ENCODE measurements at places on chromosomes 2 and 18.

GRCh38 chr2:159065313-159065712 lies 96.9 kb downstream of the TANC1 start:
- DNase-seq: no peak

GRCh38 chr2:241035142-241035817 lies 36.9 kb downstream of the SNED1 start:
- no peak for DNase-seq

DNA sequence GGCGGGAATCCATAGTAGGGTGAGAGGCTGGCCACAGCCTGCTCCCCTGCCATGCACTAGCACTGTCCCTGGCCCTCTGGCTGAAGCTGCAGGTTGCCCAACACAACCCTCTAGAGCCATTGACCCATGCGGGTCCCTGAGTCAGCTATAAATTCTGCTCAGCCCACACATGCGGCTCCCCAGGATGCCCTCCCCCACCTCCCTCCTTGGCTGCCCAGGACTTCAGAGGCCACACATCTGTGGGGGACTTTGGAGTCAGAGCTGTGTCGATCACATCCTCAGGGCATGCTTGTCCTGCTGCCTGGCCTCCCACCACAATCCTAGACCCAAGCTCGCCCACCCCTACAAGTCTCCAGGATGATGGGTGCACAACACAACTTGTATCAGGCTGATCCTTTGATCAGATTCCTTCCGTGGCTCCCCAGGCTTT lies 97.0 kb downstream of the TFCP2L1 start:
- DNase-seq: no peak

DNA sequence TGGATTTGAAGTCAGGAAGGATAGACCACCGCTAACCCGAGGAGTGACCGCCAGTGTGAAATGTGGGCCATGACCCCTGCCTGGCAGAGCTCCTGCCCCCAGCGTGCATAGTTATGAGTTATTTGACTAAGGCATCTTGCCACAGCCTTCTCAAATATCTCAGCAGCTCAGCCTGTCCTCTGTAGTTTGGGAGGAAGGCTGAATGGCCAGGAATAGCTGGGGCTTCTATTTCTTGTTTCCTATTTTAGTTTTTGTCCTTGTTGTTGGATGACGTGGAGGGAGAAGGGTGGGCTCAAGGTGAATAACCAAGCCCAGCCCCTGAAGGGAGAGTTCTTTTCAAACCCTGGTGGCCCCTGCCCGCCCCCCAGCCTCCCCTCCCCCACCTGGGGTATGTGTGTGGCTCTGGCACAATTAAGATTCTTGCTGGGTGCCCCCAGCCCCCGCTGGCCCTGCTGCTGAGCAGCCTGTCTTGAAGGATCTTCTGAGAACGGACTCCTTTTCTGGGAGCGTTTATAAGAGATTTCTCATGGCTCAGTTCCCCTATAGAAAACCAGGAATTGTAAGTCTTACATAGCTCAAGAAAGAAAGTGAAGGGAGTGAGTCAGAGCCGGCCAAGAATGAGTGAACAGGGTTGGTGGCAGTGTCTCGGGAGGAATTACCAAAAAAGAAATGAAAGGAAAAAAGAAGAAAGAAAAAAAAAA lies 157.4 kb downstream of the GLI2 start:
- no peak for DNase-seq

GRCh38 chr2:30514848-30515435 lies 67.9 kb downstream of the LCLAT1 start:
- DNase-seq: no peak

DNA sequence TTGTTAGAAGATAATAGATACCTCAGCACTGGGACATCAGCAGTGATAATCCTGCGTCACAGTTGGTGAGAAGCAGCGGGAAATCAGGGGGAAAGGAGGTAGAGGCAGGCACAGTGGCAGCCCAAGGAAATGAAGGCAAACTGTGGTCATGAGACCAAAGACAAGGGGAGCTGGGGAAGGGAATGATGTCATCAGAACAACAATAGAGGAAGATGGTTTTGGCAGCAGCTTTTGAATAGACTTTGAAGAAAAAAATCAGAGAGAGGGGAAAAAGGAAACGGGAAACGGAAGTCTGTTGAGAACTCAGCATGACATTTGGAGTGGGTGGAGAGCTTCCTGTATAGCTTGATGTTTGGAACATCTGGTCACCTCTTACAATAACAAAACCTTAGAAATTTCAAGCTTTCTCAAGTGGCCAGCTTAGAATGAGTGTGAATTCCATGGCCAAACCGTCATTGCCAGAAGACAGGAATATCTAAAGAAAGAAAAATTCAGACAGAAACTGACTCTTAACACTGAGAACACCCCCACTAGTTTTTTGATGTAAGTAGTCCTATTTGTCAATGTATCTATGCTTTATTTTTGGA lies 18.4 kb upstream of the YES1 start:
- no peak for DNase-seq

DNA sequence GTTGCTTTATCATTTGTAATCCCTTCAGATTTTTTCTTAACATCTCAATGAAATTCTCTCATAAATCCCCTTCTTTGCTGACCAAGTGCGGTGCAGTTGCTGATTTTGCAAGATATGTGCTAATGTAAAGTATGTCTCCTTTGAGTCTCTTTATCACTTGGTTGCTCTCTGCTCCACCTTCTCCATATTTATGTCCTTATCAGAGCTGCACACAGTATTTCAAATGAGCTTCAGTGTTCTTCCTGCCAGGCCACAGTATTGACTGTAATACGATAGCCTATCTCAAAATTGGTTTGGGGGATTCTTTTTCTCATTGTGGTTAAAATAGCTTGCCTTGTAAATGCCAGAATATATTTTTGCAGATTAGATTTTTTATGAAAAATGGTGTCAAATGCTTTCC lies 32.2 kb downstream of the MAIP1 start:
- DNase-seq: no peak

DNA sequence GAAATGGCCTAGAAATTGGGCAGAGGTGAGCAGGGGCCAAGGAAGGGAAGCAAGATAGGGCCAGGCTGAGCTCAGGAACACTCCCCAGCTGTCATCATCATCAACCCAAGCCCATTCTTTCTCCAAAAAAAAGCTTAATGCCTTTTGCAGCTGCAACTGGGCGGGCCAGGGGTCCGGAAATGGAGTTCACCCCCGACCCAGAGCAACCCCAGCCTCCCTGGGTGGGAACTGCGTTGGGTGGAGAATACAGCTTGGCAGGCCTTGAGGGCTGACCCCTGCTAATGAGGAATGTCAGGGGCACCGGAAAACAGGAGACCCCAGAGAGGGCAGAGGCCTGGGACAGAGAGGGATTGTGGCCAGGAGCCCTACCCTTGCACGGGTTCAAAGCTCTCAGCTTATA lies 64.8 kb downstream of the TNS1 start:
- DNase-seq: no peak

DNA sequence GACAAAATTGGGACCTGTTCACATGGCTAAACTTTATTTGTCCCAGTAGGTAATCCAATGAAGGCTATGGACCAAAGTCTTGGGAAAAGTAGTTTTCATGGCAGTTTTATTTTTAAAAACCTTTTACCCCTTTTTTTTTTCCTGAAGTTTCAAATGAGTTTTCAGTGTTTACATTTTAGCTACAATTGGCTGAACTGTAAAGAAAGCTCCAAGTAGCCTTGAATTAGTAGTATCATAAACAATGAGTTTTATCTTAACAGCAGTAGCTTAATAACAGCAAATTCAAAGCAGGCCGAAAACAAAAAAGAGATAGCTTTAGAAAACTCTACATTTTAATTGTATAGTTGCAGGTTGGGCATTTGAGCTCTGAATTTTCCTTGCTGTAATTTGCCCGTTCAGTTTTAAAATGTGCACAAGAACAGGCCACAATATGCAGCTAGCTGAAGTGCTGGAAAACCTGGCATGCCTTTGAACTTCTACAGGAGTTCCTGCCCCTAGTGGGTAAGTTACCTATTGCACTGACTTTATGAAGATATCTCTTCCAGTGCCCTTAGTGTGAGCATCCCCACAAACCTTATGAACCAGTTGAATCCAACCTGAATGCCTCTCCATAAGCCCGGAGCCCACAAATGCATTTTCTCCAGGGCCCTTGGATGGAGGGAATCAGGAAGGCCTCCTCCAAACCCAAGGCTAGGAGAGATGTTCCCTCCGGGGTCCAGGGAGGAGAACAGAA lies 106.7 kb downstream of the XRCC5 start:
- no peak for DNase-seq

- no peak for DNase-seq
Observed at GRCh38 chr2:46284260-46284659, 12.9 kb upstream of the EPAS1 start.

GRCh38 chr2:175206866-175207265 lies 25.4 kb upstream of the ATP5MC3 start:
- DNase-seq: no peak

DNA sequence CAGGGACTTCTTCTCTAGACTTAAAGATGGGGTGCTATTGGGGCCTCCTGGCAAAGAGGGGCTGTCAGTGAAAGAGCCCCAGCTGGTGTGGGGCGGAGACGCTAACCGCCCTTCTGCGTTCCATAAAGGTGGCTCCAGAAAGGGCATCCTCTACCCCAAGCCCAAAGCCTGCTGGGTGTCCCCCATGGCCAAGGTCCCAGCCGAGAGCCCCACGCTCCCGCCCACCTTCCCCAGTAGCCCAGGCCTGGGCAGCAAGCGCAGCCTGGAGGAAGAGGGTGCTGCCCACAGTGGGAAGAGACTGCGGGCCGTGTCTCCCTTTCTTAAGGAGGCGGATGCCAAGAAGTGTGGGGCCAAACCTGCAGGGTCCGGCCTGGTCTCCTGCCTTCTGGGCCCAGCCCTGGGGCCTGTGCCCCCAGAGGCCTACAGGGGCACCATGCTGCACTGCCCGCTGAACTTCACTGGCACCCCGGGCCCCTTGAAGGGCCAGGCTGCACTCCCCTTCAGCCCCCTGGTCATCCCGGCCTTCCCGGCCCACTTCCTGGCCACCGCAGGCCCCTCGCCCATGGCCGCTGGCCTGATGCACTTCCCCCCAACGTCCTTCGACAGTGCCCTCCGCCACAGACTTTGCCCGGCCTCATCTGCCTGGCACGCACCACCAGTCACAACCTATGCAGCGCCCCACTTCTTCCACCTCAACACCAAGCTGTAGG lies 15.2 kb downstream of the ARID5A start:
- DNase-seq: no peak

DNA sequence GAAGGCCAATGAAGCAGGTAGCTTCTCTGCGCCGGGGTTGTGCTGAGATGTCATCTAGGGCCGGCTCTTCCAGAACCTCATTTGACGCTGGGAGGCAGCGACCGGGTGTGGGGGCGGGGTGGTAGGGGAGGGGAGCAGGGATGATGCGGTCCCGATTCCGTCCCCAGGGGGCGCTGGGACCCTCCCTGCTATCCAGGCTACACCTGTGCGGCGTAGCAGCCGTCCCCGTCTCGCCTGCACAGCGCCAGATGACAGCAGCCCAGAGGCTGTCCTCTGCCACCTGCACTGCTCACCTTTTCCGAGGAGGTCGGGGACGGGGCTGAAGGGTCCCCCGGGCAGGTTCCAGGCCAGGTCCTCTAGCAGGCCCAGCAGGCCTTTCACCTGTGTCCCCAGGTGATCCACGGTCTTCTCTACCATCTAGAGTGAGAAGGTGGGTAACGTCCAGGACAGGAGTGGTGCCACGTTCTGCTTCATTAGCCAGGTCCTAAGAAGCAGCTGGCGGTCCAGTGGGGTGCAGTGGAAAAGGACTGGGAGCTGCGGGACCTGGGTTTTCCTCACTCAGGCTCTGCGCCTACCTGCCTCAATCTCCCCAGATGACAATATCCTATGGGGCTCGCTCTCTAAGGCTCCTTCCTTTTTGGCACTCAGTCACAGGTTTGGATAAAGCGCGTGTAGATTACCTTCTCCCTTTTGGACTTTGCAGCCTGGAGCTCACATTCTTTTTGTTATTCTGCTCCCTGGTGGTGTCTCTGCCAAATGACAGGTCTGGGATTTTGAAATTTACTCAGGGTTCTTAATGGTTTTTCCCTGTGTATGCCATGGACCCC lies 56.0 kb upstream of the RAB6C start:
- DNase-seq: no peak

DNA sequence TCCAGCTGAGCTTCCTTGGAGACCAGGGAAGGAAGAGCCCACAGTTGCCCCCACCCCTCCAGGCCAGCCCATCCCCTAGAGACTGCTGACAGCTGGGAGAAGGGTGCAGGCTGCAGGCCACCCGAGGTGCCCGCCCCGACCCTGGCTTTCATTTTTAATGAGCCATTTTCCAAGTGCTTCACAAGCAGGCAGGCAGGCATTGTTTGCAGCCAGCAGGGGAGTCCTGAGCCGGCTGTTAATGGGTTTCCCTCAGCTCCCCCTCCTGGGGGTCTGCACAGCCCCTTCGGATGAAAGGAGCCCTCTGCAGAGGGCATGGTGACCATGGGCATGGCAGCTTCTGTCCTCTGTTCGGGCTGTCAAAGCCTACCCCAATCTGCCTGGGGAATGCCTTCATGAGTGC lies 94.5 kb downstream of the ZBTB7C start:
- DNase-seq: no peak

- no peak for DNase-seq
Observed at GRCh38 chr2:29336341-29337241, 221.4 kb downstream of the CLIP4 start.

GRCh38 chr2:69615078-69615625 lies 28.4 kb downstream of the AAK1 start:
- no peak for DNase-seq

GRCh38 chr2:21381421-21381820 lies 257.7 kb downstream of the TDRD15 start:
- DNase-seq: no peak

- no peak for DNase-seq
Observed at GRCh38 chr18:3511980-3512379, 62.0 kb downstream of the TGIF1 start.

DNA sequence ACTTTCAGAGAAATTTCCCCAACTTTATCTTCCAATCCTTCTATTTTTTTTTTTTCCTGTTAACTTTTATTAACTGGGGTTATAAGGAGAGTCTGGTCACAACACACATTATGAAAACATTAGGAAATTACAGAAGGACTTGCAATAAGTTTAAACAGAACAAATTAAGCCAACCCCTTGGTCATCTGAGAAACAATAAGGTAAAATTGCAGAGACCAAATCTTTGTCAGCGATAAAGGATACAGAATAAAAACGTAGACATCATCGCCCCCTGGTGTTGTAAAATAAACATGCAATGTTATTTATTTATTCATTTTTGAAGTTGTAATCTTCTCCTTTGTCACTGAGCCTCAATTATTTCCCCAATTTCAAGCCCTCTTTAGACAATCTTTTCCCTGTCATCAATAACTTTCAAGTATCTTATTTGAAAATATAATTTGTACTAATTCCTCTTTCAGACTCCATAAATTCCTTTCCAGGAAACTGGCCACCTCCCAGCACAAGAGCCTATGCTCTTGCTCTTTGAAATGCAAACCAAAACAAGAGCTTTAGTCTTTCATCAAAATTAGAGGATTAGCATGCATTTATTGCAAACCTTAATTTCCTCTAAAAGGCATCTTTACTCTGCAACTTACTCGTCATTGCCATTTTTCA lies 19.5 kb downstream of the G6PC2 start:
- no peak for DNase-seq

DNA sequence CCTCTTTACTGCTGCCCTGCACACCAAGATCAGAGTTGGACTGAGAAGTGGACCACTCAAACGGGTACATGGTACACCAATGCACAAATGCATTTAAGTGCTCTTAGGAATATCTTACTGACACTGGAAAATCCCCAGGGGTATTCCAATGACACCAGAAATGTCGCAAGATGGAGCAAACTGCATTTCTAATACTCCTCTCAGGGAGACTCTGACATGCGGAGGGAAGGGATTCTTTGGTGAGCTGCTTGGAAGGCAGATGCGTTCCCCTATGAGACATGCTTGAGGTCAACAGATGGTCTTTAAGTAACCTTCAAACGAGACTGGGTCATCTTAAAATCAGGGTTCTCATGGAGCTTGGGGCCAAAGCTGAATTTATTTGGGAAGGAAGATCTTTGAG lies 521.8 kb upstream of the TCF4 start:
- no peak for DNase-seq
